ELR (cell line): ENCODE measurements at places on chromosomes 5 and 9.

- peak; percentile 74 for DNase-seq
These were observed 4.0 kb downstream of the SNX30 start for GRCh38 chr9:112754578-112754977.

- DNase-seq = no peak
These were observed 91.8 kb upstream of the GPR151 start for GRCh38 chr5:146607659-146608332.

GRCh38 chr5:89908876-89909275 is 500.7 kb downstream of the CETN3 start:
- DNase-seq = no peak

- no peak for DNase-seq
These were observed 14.3 kb downstream of the IRF1 start for GRCh38 chr5:132475987-132476875.

DNA sequence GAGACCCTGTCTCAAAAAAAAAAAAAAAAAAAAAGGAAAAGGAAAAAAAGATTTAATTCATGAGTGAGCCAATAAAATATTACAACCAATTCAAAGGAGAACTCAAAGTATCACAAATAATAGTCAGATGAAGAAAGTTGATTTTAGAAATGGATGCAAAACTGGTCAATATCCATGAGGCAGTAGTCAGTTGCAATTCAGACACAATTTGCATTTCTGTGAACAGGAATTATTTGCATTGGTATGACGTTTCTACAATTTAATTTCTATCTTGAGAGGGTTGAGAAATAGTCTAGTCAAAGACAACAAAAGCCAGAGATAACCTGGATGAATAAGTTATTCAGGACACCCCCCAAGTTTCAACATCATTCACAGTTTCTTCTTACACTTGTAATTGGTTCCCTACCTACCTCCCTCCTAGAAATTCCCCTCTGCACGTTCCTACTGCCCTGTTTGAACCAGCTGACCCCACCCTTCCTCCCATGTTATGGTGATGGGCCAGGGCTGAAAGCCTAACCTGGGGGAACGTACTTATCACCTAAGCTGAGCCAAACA is 28.6 kb upstream of the CDKN2AIPNL start:
- no peak for DNase-seq

DNA sequence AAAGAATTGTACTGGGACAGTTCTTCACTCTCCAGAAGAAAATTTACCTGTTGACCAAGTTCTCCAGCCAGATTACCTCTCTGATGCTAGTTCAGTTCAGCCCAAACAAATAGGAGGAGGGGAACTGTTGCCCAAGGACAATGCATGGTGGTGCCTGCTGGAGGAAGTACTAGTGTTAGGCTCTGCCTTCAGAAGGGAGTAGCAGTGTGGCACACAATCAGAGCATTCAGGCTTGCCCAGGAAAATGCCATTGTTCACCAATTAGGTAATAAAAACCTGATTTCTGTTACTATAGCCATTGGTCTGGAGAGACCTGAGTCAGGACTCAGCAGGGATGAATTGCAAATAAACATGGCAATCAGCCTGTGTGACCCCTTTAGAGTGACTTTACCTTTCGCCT is 720.8 kb upstream of the ZNF608 start:
- DNase-seq = no peak

DNA sequence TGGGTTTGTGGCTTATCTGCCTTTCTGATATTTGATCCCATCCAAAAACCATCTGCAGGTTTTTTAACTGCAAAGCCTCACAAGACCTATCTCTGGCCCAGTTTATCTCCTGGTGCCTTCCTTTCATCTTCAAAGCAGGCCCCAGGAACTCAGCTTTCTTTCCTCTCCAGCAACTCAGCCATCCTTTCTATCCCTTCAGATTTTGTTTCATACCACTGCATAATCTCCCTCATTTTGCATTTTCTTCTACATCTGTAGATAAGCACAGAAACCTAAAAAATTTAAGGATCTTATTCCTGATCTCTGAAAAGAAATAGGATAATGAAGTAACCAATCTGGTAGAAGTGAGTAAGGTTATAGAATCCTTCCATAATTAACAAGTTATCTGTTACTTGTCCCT is 19.5 kb upstream of the ERCC6L2 start:
- no peak for DNase-seq

- DNase-seq = no peak
These were observed 24.0 kb downstream of the STARD4 start for GRCh38 chr5:111488353-111488752.

- no peak for DNase-seq
These were observed 1.5 kb upstream of the ANKHD1 start for GRCh38 chr5:140399979-140400729.

GRCh38 chr9:136799854-136800657 is 3.9 kb downstream of the CCDC183 start:
- DNase-seq = peak; percentile 73

- DNase-seq = no peak
These were observed 131.7 kb upstream of the VLDLR start for GRCh38 chr9:2489838-2490314.

DNA sequence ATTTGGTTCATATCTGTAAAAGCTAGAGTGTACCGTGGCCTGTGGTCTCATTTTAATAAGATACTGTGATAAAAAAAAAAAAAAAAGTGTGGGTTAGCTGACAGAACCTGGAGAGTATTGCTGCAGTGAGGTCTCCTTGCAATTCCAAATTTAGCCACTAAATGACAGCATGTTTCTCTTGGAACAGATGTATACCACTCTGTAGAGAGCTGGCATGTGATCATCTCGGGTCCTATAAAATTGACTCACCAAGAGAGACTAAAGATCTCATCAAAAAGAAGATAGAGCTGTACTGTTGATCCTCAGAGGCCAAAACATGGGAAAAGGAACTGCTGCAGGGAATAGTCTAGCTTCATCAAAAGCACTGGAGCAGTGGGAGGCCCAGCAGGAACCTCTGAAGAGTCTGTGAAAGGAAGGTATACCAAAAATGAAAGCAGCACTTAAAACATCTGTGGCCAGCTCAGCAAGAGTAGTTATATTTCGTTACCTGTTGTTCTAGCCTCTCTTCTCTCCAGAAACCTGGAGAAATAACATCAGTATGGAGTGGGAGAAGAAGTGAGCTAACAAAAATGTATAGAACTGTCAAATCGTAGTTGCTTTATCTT is 826.8 kb downstream of the EFNA5 start:
- DNase-seq = peak; percentile 51

- DNase-seq = no peak
These were observed 10.4 kb downstream of the RAB14 start for GRCh38 chr9:121191235-121191634.

- no peak for DNase-seq
These were observed 209.3 kb downstream of the GAPVD1 start for GRCh38 chr9:125470767-125471580.

DNA sequence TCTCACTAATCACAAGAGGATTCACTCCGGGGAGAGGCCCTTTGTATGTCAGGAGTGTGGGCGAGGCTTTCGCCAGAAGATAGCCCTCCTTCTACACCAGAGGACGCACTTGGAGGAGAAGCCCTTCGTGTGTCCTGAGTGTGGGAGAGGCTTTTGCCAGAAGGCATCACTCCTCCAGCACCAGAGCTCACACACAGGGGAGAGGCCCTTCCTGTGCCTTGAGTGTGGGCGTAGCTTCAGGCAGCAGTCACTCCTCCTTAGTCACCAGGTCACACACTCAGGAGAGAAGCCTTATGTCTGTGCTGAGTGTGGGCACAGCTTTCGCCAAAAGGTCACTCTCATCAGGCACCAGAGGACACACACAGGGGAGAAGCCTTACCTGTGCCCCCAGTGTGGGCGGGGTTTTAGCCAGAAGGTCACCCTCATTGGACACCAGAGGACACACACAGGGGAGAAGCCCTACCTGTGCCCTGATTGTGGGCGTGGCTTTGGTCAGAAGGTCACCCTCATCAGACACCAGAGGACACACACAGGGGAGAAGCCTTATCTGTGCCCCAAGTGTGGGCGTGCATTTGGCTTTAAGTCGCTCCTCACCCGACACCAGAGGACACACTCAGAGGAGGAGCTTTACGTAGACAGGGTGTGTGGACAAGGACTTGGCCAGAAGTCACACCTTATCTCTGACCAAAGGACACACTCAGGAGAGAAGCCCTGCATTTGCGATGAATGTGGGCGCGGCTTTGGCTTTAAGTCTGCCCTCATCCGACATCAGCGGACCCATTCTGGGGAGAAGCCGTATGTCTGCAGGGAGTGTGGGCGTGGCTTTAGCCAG is 27.8 kb downstream of the NUTM2F start:
- no peak for DNase-seq

DNA sequence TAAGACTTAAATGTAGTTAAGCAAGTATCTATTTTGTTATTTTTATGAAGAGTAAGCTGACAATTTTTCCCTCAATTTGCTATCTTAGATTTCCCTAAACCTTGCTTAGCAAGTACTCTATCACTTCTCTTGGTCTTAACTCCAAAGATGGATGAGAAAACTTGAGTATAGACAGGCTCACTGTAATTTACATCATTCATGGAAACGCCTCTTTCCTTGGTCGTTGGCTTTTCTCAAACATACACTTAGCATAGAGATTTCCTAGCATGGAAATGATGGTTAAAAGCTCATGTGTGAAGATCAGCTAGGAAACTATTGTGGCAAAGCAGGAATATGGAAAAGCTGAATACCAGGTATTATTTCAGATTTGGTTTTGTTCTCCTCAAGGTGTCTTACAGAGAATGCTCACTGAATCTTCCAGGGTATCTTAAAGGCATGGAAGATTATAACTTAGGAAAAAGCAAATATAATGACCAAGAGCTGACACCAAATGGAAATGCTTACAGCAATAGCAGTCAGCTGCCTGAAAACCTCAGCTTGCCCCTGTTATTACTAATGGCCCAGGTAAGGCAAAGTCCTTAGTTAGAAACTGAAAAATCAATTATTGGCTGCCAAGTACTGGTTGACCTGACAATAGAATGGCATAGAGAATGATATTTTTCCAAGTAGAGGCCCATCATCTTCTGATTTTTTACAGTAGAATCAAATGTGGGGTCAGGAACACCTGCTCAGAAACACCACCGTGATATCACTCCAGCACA is 84.8 kb downstream of the SEMA5A start:
- DNase-seq = no peak

GRCh38 chr5:73674669-73675004 is 48.6 kb downstream of the ARHGEF28 start:
- peak; percentile 46 for DNase-seq

DNA sequence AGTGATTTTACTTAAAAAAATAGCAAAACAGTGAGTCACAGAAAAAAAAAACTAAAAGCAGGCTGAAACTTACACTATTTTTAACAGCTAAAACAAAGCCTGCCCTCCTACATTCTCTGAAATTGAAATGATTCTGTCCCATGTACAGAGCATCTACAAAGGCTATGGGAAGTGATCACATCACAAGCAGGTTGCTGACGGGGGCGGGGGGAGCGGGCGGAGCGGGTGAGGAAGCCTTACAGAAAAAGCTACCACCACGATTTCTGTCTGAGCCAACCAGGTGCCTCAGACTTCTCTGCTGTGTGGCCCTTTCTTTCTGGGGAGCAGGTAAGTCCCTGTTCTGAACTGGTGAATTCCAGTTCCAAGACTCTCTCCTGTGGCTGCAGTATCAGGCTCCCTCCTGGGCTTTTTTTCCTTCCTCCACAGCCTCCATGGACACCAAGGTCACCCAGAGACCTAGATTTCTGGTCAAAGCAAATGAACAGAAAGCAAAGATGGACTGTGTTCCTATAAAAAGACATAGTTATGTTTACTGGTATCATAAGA is 104.9 kb downstream of the ANKRD18B start:
- no peak for DNase-seq

DNA sequence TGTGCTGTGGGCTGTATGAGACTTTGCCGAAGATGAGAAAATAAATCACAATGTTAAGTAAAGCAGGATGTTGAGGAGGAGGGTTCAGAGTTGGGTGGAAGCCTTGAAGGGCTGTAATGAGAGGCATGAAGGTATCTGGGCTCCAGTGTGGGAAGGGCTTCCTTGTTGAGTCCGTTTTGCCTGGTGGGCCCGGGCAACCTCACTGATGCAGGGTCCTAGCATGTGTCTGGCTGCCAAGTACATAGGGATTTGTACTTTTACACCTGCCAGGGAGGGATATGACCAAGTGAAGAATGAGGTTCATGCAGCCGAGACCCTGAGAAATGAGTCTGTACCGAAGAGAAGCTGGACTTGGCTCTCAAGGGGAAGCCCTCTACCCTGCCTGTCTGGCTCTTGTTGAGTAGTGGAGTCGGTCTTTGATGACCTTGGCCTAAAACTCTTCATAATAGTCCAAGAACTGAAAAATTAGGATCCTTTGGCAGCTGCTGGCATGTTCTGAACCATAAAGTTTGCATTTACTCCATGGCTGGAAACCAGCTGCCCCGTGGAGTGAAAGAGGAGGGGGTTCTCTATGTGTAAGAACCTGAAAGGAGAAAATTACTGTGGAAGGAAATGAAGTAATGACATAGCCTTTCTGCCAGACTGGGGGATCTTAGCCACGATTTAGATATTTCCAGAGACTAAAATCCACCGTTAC is 59.0 kb upstream of the DPYSL3 start:
- no peak for DNase-seq

- no peak for DNase-seq
These were observed 221.1 kb upstream of the RORB start for GRCh38 chr9:74275872-74276508.

GRCh38 chr5:132505641-132506040 is 15.1 kb upstream of the IRF1 start:
- DNase-seq = no peak

GRCh38 chr5:23367874-23368273 is 139.5 kb upstream of the PRDM9 start:
- DNase-seq = no peak

- peak; percentile 93 for DNase-seq
These were observed 38.9 kb downstream of the ACO1 start for GRCh38 chr9:32423371-32423770.

- DNase-seq = no peak
These were observed 19.4 kb downstream of the NR2F1 start for GRCh38 chr5:93602241-93603077.

DNA sequence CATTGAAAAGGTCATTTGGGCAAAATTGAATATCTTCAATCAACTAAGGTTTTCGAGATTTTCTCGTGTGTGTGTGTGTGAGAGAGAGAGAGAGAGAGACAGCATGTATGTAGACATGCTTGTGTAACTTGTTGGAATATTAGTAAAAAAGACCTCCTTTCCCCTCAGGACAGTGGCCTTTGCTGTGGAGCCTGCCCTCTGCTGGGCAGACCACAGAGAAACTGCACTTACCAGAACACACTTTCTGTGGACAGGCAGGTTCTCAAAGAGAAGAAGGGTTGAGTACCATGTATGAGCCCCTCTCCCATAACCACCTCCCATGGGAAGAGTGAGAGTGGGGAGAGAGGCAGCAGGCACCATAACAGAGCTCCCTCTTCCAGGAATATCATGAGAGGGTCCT is 45.6 kb downstream of the CFAP90 start:
- no peak for DNase-seq

DNA sequence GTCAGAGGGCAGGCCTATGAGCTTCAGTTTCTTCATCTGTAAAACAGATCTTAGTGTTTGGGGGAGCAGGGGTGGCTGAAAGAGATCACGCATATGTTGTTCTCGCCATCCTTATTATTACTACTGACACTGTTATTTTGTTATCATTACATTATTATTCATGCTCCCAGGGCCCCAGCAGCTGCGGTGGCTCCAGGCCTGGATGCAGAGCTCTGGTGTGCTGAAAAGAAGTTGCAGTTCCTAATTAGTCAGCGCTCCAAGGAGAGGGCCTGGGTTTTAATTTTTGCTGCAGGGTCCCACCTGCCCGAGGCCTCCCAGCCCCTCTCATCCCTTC is 19.5 kb downstream of the CXXC5 start:
- DNase-seq = peak; percentile 59
